GM12892 (cell line): ENCODE measurements at places on chromosomes 1 and 21.
A peak's percentile ranks its signal among the peaks of the same experiment; 100 is the strongest.

DNA sequence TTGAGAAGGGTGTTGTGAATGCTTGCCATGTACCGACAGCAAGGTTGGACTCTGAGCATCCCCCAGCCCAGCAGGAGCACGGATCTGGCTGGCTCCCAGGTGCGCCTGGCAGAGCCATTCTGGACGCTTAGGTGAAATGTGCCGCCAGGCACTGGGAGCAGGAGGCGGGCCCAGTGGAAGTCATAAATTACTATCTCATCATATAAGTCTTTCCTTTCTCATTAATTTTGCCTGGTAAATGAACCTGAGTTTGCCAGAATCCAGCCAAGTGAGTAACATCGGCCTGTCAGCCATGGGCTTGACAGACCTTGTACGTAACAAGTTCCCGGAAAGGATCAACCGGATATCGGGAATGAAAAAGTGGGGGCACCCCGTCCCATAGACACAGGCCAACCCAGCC lies 179.5 kb upstream of the ARHGEF16 start:
- no peak for DNase-seq

DNA sequence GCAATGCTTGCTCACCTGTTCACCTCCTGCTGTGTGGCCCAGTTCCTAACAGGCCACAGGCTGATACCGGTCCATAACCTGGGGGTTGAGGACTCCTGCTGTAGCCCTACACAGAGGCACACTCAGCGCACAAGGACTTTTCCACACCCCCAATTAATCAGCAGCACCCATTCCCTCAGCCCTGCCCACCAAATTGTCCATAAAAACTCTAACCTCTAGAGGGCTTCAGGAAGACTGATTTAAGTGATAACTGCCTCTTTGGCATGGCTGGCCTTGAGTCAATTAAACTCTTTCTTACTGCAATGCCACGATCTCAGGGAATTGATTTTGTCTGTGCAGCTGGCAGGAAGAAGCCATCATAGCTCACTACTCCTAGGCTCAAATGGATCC lies 71.3 kb upstream of the MUTYH start:
- no peak for DNase-seq

DNA sequence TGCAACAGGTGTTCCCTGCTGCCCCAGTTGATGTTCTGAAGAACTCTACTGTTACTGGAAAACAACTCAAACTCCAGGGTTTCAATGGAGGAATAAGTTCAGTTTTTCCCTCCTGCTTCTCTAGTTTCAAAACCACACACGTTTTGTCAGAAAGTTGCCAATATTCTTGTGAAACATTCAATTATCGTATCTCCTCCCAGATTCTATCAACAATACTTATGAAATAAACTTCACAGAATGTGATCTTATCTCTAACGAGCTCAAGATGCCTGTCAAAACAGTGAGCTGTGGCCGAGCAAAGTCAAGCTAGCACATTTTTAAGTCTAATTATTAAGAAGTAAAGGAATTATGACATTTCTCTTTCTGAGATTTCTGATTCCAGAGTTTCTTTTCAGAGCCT lies 4.7 kb downstream of the OR2B11 start:
- DNase-seq = no peak

GRCh38 chr1:119245881-119246280 lies 105.4 kb upstream of the WARS2 start:
- no peak for DNase-seq

DNA sequence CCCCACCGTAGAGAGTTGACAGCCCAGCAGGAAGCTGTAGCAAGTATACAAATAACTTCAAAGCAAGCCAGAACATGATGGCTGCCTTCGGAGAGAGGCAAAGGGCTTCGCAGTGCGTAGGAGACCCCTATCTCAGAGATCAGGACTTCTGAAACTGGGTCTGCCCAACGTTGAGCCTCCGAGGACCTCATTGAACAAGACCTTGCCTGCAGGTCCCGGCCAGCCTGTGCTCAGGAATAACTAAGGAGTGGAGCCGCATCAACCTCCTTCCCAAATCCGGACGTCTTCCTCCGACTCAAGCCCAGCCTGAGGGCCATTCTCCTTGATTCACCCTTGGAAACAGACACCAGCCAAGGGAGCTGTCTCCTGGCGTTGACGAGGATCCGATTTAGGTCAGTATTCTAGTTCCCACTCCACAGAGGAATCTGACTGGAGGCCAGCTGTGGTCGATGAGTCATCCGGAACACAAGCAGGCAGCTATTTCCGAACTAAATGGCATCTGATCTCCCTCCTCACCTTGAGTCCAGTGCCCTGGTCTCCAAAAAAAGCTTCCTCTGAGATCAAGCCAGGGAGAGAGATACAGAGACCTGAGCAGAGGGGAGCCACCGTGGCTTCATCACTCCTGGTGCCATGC lies 166.5 kb upstream of the COA6 start:
- DNase-seq = no peak

- DNase-seq = no peak
These were observed 194.2 kb upstream of the FMN2 start for GRCh38 chr1:239897458-239897857.

DNA sequence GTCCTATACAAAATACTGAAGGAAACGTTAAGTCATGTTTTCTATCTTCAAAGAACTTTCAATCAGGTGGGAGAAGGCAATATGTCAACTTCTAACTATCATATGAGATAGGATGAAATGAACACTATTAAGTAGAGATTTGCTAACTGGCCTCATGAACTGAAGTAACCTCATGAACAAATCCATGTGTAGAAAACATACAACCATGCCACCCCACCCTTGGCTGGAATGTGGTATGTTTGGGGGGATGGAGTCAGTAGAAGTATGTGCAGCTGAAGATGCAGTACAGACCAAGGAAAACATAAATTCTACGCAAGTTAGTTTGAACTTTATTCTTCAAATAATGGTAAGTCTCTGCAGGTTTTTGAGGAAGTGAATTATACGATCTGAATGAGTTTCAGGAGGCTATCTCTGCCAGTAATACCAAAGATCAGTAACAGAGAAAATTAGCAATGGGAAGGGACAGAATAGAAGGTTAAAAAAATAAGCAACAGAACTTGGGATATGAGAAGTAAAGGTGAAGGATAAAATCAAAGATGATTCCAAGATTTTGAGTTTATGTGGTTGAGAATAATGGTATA lies 4.5 kb downstream of the TRMT1L start:
- DNase-seq = no peak

DNA sequence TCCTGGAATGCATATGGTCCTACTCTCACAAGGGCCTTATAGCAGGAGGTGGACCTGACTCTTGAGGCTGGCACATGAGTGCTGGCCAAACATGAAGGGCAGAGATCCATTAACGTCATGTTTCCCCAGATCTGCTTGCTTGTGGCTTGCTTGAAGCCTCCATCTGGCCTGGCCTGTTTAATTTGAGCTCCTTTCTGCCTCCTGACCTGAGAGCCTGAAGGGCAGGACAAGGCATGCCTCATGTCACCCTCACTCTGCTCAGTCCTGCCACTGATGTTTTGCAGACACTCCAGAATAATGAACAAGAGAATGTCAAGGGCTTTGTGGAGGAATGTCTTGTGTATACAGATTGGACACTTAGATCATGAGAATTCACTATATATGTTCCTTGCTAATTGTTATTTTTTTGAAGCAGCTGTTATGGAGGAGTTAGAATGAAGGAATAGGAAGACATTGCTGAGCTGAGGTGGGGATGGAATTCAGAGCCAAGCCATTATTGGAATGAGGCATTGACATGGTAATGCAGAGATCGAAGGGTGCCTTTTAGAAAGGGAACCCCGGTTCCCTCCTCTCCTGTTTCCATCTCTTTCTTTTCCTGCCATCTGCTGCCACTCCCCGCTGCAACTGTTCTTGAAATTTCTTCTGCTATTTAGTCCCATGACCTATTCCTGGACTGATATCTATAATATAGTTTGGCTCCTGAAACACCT lies 457.0 kb upstream of the PROX1 start:
- no peak for DNase-seq

- DNase-seq = no peak
These were observed 13.9 kb upstream of the COL18A1 start for GRCh38 chr21:45390831-45391742.

DNA sequence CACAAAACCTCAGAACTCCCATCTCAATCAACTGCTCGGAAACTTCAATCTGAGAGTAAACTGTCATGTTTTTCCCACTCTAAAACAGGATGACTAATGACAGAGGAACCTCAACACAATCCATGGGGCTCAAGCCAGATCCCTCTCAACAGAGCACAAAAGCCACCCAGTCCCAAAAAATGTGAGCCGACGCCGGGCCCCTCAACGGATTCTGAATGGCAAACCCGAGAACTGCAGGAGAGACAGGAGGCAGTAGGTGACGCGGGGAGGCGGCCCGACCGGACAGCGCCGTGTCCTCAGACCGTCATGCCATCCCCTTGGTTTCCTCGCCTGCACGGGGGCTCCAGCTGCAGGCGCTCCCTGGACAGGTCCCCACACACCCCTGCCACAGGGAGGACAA lies 53.4 kb downstream of the SSBP3 start:
- no peak for DNase-seq

DNA sequence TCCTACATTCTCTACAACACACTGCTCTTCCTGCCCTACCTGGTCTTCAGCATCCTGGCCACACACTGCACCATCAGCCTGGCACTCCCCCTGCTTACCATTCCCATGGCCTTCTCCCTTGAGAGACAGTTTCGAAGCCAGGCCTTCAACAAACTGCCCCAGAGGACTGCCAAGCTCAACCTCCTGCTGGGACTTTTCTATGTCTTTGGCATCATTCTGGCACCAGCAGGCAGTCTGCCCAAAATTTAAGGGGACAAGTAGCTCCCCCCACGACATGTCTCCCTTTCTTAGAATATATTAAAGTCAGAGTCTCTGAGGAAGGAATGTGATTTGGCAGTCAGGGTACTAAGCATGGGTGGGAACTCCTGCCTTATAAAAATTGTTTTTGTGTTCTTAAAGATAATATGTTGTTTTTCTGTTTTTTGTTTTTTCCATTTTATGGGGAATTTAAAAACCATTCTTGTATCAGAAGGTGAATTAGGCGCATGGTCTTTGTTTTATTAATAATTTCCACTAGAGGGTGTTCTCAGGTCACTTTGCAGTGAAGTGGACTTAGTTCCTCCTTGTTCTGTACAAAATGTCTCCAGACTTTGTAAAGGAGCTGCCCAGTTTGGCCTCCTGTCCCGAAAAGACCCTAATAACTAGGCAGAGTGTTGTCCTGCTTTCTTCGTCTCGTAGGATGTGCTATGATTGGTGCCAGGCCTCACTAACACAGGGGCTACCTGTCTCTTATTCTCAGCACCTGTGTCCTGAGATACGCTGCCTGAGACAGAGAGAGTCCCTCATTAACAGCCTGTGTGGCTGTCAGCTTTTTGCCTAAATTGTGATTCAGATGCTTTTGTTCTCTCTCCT lies 13.1 kb downstream of the UBIAD1 start:
- DNase-seq = no peak

DNA sequence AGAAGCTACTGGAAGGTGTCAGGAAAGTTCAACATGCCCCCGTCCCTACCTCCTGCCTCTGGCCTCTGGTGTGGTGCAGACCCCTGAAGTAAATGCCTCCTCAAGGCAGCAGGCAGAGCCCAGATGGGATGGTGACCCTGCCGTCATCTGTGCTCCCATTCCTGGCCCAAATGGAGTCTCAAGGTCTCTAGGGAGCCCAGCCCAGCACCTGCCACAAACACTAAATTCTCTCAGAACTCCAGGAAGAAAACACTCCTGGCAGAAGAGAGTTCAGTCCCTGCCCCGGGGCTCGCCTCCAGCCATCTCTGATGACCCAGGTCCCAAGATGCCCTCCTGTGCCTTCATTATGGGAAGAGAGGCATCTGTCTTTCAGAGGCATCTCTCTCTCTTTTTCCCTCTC lies 261.6 kb upstream of the TMEM51 start:
- no peak for DNase-seq

- no peak for DNase-seq
These were observed 15.5 kb downstream of the PPP1R15B start for GRCh38 chr1:204396015-204396583.

- peak; percentile 1 for DNase-seq
These were observed 35.0 kb downstream of the DNAJC6 start for GRCh38 chr1:65344171-65344814.

- DNase-seq = no peak
These were observed 106.4 kb downstream of the ZC3H11B start for GRCh38 chr1:219506473-219506899.

- no peak for DNase-seq
These were observed 480 bp upstream of the MIS18A start for GRCh38 chr21:32279377-32279680.

DNA sequence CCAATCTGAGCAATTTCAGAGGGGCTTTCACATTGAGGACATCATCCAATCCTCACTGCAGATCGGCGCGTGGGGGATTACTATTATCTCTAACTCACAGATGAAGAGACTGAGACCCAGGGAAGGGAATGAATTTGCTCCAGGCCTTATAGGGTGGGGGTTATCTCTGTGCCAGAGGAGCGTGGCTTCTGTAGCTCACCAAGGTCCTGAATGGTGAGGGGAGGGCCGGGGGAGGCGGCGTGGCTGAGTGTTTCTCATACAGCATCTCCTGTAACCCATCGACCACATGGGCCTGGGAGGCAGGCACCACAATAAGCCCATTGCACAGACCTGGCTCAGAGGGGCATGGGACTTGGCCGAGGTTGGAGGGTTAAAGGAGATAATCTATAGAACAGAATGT lies 143.0 kb upstream of the KLHDC7A start:
- no peak for DNase-seq

DNA sequence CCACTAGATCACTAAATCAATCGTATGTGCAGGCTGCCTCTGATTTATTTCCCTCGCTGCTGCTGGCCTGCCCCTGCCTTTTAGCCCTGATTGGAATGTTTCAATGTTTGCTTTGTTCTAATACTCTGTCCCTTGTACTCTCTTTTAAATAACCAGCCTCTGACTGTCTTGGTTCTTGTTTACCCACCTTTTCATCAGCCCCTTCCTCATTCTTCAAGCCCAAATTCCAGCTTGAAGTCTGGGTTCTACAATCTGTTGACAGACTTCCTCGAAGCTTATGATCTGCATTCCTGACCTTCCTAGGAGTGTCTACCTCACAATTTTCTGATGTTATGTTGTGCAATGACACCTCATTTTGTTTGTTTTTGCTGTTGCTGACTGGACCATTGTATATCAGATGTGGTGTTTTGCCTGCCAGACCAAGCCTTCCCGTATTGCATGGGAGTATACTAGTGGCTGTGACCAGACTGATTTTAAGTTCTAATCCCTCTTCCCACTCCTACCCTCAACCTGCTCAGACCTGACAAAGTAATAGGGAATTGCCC lies 46.6 kb upstream of the APOBEC4 start:
- DNase-seq = no peak

- no peak for DNase-seq
These were observed 26.7 kb downstream of the NME7 start for GRCh38 chr1:169340882-169341281.

- DNase-seq = no peak
These were observed 20.7 kb upstream of the HAO2 start for GRCh38 chr1:119347858-119348257.

- DNase-seq = no peak
These were observed 470.3 kb downstream of the PTPRC start for GRCh38 chr1:199109160-199109559.

DNA sequence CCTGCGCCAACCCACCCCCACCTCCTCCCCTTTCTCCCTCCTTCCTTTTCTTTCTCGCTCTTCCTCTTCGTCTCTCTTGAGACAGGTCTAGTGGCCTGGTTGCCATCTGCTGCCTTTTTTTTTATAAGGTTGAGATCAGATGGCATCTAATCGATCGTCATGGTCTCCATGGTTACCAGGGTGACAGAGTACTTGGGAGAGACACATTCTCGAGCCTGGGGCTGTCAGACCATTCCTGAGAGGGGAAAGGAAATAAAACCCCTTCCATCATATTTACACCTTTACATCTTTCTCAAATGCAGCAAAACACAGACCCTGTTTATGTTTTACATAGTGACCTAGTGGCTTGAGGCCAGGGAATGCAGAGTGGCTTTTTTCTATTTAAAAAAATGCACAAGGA lies 53.5 kb upstream of the SLC22A15 start:
- no peak for DNase-seq
